ENCODE measurements at places on chromosomes 12 and 14.

DNA sequence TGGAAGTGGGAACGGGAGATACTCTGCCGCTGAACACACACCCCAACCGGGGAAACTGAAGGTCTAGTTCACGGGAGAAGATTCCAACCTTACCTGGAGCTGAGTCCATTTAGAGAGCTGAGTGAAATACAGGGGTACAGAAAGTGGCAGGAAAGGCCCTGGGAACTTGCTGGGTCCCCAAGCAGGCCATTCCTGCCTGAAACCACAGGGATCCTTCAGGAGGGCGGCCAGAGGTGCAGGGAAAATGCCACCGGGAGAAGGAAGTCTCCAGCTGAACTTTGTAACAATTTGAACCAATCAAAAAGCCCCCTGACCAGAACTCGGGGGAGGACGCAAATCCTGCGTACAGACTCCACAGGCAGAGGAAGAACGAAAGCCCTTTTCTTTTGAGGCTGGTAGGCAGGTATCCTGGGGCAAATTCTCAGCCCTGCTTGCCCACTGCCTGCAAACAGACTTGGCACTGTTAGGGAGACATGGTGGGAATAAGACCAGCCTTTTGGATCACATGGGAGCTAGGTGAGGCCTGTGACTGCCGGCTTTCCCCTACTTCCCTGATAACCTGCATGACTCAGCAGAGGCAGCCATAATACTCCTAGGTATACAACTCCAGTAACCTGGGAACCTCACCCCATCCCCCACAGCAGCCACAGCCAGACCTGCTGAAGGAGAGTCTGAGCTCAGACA lies 170.9 kb downstream of the SEC23A start:
- no peak for DNase-seq

DNA sequence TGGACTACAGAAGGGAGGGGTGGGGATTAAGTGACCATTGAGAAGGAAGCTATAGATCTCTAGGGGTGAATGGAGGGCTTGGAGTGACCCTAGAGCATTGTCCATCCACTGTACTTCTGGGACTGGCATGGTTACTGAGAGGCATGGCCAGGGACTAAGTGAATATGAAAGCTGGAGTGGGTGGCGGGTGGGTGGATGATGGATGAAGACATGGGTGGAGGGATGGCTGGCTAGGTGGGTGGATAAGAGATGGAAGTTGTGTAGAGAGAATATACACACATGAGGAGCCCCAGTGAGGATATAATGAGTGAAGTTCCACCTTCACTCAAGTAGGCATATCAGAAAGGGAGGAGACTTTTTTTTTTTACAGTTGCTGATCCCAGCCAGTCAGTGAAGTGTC lies 65.5 kb upstream of the NRXN3 start:
- no peak for DNase-seq

- DNase-seq = no peak
Observed at GRCh38 chr12:65648461-65648860, 175.8 kb upstream of the HMGA2 start.

- DNase-seq = no peak
Observed at GRCh38 chr12:100359822-100360221, 2.9 kb downstream of the SLC17A8 start.

GRCh38 chr14:77865455-77865854 lies 65.5 kb downstream of the ADCK1 start:
- DNase-seq = no peak

DNA sequence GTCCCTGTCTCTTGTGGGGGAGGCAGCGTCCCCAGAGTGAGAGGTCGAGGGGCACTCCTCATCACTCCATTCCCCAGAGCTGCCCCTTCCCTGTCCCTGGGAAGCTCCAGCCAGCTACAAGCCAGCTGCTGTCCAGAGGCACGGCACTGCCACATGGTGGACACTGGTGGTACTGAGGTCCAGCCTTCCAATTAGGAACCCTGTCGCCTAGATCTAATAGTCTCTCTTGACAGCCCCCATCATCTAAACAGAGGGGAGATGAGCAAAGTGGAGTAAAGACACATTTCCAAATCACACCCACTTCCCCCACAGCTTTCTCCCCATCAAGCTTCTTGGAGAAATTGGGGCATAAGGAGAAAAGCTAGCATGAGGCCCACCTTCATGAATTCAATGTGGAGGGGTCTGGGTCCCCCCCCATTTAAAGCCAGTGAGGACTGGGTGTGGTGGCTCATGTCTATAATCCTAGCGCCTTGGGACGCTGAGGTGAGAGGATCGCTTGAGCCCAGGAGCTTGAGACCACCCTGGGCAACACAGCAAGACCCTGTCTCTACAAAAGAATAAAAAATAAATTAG lies 2.1 kb upstream of the INHBE start:
- DNase-seq = peak; percentile 63

DNA sequence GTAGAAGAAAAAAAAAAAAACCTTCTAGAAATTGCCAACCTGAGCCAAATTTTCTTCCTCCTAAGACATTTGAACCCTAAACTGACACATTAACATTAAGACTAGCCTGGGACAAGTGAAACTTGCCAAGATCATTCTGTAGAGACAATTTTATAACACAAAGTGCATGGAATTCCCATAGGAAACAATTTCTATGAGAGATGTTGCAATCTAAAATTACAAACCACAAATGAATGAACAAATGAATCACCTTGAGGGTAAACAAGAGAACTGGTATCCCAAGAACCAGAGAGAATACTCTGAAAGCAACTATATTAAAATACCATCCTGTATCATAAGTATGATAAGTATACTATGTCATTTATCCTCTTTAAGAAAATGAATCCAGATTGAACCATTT lies 165.3 kb downstream of the DICER1 start:
- no peak for DNase-seq

- DNase-seq = no peak
Observed at GRCh38 chr12:127277882-127278281, 989.1 kb upstream of the TMEM132C start.

GRCh38 chr12:42807766-42808165 lies 218.2 kb upstream of the PRICKLE1 start:
- no peak for DNase-seq

DNA sequence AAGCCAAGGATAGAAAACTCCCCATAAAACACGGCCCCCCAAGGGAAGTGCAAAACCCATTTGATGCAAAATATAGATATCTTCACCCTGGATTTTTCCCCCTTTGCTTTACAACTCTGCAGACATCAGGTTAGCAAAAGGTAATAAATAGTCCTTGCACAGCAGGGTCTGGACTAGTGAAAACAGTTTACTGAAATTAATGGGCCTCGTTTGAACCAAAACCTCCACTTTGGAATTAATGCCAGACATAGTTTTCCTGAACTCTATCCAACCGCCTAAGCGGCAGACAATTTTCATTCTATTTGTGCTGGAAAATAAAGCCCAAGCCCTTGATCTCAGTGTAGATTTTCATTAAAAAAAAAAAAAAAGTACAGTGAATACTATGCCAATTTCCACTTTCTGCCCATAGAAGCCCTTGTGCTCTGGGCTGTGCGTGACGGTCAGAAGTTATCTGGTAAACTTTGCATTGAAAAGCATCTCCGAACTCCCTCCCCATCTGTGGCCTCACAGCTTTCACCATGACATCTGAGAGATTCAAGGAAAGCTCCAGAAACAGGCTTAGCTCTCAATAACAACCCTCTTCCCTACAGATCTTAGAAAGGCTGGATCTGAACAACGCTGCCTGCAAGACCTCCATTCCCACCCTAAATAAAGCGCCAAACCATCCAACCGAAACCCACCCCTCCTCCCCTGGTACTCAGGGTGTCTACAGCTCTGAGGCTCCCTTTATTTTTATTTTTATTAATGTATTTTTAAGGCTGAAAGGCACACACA lies 11.0 kb upstream of the IRF2BPL start:
- no peak for DNase-seq

- no peak for DNase-seq
Observed at GRCh38 chr14:36021030-36021422, 155.5 kb downstream of the PTCSC3 start.

DNA sequence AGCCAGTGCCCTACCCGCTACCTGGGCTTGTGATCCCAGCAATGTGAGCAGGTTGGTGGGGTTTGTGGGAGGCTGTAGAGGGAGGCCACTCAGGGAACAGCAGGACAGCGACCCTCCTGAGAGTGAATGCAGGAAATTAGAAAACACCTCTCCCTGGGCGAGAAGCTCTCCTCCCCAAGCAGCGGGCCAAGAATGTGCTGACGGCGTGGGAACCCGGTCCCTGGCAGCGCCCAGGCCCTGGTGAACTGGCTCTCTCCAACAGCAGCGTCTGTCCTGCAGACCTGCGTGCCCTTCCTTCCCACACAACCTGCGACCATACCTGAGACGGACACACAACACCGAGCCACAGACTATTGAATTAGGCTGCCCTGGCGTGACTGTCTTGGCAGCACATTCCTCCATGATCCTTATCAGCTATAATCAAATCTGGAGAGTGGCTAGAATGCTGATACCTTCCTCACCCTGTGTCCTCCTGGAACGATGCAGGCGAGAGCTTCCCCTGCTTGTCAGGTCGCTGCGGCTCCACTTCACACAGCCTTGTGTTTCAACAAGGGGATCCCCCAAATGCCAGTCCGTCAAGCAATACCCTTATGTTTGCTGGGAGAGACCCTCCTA lies 114.8 kb upstream of the GSC start:
- DNase-seq = no peak

- DNase-seq = no peak
Observed at GRCh38 chr12:58263816-58264215, 322.4 kb downstream of the ATP23 start.

GRCh38 chr12:44307506-44308168 lies 471.8 kb downstream of the TMEM117 start:
- no peak for DNase-seq

- no peak for DNase-seq
Observed at GRCh38 chr12:100345020-100345767, 11.7 kb upstream of the SLC17A8 start.

DNA sequence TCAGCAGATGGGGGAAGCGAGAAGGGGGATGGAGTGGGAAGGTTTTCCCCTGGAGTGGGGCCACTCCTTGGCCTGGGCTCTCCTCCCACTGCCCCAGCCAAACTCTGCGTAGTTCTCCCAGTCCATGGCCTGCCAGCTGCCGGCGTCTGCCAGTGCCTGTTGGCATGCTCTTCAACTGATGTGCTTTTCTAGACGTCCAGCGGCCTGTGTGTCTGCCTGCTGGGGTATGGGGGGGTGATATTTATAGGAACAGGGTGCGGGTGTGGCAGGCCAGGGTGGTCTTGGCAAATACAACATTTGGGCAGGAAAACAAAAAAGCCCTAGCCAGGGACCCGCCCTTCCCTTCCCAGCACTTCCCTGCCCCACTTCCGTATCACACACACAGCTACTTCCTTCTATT lies 786.3 kb upstream of the NOVA1 start:
- DNase-seq = no peak

DNA sequence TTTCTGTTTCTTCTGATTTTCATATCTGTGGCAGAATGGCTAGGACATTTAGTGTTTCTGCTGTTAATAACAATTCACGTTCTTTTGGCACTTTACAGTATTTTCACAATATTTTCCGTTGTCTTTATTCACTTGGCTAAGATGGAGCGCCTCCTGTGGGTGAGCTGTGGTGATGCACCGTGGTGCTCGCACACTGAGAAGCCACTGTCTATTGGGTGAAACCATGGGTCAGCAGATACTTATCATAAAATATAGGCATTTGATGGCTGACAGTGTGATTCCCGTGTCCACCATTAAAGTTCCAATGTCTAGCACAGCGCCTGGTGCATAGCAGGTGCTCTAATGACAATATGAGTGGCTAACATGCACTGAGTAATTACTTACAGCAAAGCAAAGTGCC lies 141.8 kb downstream of the VRK1 start:
- no peak for DNase-seq

GRCh38 chr14:36916668-36917067 lies 255.0 kb downstream of the PAX9 start:
- DNase-seq = no peak

DNA sequence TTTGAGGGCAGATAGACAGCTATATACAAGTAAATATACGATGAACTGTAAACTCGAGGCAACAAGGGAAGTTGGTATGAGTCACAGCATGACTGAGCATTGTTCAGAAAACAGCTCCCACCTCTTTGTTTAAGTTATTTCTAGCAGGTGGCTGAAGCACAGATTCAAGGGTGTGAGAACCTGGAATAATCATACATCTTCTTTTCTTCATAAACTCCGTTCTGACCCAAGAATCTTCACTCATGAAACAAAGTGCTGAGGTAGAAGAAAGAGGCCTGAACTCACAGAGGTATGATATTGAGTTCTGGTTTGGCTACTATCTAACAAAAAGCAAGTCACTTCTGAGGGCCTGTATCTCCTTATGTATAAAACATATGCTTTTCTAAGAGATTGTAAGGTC lies 364.1 kb upstream of the KITLG start:
- no peak for DNase-seq

- DNase-seq = no peak
Observed at GRCh38 chr12:131129839-131130238, 176.1 kb downstream of the ADGRD1 start.

- DNase-seq = no peak
Observed at GRCh38 chr14:50022661-50023060, 93.7 kb downstream of the VCPKMT start.

- DNase-seq = no peak
Observed at GRCh38 chr12:70443062-70443673, 77.1 kb downstream of the KCNMB4 start.

DNA sequence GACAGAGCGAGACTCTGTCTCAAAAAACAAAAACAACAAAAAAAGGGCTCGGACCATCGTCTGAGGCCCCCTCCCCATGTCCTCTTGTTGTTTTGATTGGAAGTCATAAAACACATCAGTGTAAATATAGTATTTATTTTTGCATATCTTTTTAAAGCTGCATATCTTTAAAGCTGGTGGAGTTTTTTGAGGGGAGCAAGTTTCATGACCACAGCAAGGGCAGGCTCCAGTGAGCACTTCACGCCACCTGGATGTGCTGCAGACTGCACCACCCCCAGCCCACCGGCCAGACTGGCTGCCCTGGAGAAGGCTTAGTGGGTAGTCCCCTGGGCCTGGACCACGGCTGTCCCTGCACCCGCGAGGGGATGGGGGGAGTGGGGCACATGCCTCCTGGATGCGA lies 11.9 kb upstream of the BCL7A start:
- DNase-seq = no peak

GRCh38 chr12:78916845-78917480 lies 52.4 kb downstream of the SYT1 start:
- DNase-seq = no peak

GRCh38 chr12:6285063-6285477 lies 25.4 kb upstream of the PLEKHG6 start:
- DNase-seq = peak; percentile 67

DNA sequence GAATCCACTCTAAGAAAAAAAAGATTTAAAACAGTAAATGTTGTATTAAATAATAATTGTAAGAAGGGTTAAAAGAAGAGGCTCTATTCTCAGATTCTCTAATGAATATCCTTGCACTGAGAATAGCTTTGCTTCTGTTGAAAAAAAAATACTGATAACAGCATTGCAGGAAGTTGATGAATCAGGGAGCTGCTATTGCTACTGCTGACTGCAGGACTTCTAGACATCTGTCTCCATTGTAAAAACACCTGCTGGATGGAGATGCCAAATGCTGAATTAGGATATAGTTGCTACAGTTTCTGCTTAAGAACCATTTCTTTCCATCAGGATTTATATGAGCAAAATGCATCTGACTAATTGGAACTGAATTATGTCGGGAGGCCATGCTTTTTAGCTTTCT lies 50.3 kb upstream of the ANP32D start:
- DNase-seq = no peak

All from stimulated activated CD4-positive, alpha-beta T cell treated with anti-CD3 and anti-CD28 coated beads, Interleukin-4, amount 100 ng/mL, for 24 hours (primary cell).